ENCODE measurements at places on chromosomes 11 and 22.

- DNase-seq = no peak
Observed at GRCh38 chr11:118625036-118625690, 17.7 kb downstream of the PHLDB1 start.

- DNase-seq = peak; percentile 37
Observed at GRCh38 chr11:128610721-128611617, 23.6 kb upstream of the ETS1 start.

GRCh38 chr22:37953062-37953436 is 352 bp downstream of the C22orf23 start:
- no peak for DNase-seq

- no peak for DNase-seq
Observed at GRCh38 chr11:30451626-30452025, 128.7 kb downstream of the ARL14EP start.

DNA sequence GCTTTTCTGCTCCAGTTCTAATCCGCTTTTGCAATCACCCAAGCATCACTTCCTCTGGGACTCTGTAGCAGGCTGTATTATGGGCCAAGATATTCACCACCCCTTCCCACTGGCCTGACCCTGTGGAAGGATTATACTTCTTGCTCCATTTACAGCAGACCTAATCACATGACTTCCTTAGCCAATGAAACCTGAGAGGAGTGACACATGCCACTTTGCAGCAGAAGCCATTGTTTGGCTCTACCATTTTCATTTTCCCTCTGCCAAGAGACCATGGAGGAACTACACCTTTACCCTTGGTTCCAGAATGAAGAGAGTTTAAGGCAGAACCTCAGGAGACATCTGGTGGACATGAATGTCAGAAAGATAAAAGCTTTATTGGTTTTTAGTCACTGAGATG is 134.9 kb upstream of the HSD17B12 start:
- no peak for DNase-seq

GRCh38 chr11:128165572-128165971 is 421.8 kb downstream of the ETS1 start:
- DNase-seq = no peak

GRCh38 chr11:1672613-1673350 is 24.2 kb upstream of the KRTAP5-6 start:
- no peak for DNase-seq

DNA sequence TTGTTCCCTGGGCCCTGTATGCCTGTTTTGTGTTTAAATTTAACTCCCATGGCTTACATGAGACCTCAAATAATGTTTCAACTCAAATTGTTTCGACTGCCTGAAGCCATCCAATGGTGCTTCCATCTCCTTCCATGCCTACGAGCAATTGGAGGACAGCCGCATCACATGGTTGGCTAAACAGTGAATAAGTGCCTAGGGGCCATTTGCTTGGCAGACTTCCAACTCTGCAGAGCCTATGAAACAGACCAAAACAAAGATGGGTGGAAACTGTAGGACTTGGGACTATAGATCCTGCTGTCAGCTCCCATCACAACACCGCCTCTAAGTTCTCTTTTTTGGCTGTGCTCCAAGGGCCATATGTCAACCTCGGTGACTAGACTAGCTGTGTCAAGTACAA is 84.1 kb downstream of the PARVA start:
- DNase-seq = no peak

DNA sequence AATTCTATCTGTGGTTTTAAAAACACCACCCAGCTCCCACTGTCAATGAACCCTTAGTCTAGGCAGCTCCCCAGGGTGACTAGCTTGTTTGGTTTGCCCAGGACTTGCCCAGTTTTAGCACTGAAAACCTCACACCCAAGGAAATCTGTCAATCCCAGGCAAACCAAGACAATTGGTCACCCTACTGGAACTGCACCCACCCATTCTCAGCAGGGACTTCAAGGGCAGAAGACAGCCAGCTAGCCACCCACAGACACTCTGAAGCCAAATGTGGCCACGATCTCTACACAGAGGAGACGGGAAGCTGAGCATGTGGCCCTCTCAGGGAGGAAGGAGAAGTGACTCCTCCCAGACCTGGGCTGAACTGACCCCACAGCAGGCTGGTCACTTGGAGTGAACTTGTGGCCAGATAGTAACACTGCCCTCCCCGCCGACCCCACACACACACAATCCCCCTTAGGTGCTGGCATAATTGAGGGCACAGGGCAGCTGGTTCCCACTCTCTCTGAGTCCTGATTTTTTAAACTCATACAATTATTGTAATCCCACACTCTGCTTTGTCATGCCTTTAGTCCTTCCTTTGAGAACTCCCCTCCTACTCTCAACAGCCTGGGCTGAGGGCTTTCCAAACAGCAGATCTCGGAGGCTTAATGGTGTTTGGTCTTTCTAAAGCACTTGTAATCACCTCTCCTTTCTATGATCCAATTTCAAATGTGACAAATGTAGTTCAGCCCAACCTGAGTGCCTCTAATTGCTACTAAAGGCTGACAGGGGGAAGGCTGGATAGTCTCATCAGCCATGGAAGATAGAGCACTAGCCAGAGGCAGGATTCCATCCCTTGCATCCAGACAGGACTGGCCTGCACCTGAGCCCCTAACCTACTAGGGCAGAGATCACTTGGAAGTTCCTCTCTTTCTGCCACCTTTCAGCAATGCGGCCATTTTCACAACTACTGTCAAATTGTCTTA is 74.7 kb upstream of the DRD2 start:
- DNase-seq = peak; percentile 78

DNA sequence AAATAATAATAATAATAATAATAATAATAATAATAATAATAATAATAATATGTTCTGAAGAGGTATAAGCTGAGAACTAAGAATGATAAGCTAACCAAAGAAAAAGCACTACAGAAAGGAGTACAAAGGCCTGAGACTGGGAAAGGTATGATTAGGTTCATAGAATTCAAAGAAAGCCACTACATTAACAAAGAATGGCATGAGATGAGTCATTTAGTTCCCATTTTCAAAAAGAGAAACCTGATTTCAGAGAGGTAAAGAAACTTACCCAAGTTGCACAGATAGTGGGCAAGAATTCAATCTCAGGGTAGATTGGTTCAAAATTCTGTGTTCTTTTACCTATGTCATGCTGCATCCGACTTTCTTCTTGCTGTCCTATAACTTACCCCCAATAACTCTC is 350.9 kb downstream of the TTC28 start:
- no peak for DNase-seq

DNA sequence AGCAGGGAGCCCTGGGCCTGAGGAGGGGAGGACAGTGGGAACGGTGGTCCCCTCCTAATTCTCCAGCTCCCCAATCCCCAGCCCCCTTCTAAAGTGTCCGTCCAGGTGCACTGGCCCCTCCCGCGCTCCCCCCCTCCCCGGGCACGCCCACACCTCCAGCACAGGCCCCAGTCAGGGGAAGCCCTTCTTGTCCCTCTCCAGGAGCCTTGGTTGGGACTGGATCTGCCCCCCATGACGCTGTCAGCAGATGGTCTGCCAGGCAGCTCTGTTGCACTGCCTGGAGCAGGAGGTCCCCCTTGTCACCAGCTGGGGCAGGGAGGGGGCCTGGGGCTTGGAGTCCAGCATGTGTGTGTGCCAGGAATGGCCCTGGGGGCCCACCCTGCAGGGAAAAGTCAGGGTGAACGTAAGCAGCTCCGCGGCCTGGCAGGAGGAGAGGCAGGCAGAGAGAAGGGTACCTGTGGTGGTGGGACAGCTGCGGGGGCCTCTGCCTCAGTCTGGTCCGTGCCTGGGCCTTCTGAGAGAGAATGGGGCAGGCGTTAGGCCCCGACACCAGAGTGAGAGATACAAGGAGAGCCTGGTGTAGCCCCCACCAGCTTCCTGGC is 1.6 kb downstream of the IRF7 start:
- DNase-seq = no peak

- DNase-seq = no peak
Observed at GRCh38 chr11:65169164-65169641, 830 bp upstream of the SPDYC start.

- peak; percentile 41 for DNase-seq
Observed at GRCh38 chr11:110092111-110092514, 1.1 kb upstream of the ZC3H12C start.

- peak; percentile 80 for DNase-seq
Observed at GRCh38 chr22:33513388-33514338, 406.6 kb downstream of the LARGE1 start.

DNA sequence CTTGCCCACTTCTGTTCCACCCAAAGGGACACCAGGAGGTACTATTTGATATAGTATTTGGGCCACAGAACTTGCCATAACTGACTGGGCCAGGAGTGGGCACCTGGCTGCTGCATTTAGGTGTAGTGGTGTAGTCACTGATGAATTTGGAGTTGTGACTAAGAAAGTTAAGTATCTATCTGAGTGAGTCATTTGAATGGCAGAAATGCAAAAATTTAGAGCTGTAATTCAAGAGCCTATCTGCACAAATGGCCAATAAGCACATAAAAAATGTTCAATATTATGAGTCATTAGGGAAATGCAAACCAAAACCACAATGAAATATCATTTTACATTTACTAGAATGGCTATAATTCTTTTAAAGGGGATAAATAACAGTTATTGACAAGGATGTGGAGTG is 14.7 kb downstream of the GLYATL2 start:
- no peak for DNase-seq

All from NCI-H510A treated with DMSO at 0.1 percent for 48 hours (cell line).